ENCODE measurements at places on chromosomes 11 and 22. TPM values are rescaled to one million over a fixed set of nuclear protein-coding genes. Genes with fewer than 3 reads are reported as not detected.

The CCDC81 gene
- 0.34 TPM for total RNA-seq

DNA sequence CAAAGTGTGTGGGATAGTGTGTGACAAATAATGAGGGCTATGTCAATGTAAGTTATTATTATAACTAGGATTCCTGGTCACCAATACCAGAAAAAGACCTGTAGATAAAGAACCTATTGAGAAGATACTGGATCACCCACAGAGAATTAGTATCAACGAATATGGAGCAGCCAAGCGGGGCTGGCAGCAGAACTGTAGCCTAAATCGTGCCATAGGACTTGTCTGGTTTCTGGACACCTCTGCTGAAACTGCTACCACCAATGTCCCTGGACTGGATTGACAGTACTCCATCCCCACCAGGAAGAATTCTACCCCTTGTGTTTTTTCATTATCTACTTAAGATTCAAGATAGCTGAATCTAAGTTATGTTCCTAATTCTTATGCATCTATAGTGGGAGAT is 30.3 kb upstream of the PAX6 start:
- no peak for DNase-seq

DNA sequence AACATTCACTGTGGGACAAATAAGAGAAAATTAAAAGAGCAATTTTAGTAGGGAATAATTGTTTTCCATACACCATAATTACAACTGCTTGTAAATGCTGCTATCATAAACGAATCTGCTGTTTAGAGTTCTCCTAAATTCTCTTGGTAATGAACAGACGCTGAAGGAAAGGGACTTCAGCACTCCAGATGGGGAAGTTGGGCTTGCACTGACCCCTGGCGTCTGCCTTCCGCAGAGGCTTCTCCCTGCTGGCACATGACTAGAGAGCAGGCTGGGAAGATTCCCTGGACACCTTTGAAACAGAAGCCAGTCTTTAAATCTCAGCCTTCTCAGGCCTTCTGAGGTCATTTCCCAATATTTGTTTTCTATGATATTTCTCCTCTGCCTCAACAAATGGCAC is 84.1 kb downstream of the NXPE2 start:
- DNase-seq: peak; percentile 60

GRCh38 chr22:44845191-44845590 is 92.8 kb downstream of the ARHGAP8 start:
- no peak for DNase-seq

Measured in psoas muscle (tissue), 8 donors.